NCI-H446 treated with DMSO at 0.1 percent for 48 hours (cell line): ENCODE measurements at places on chromosomes 13 and 19.

DNA sequence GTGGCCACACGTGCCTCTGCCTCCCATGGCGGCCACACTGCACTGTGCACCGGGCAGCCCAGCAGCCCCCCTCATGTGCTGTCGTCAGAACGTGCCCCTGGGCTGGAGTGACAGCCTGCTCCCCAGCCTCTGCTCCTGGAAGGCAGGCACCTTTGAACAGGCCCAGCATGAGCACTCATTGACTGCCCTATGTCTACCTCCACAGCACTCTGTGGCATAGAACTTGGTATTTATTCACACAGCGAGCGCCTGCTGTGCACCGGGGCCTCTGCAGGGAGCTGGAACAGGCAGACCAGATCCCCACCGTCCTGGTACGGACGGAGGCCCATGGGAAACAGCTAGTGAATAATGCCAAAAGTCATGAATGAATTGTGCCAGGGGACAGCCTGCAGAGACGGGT, 53.7 kb downstream of the DPF1 start:
- DNase-seq, result peak; percentile 53

DNA sequence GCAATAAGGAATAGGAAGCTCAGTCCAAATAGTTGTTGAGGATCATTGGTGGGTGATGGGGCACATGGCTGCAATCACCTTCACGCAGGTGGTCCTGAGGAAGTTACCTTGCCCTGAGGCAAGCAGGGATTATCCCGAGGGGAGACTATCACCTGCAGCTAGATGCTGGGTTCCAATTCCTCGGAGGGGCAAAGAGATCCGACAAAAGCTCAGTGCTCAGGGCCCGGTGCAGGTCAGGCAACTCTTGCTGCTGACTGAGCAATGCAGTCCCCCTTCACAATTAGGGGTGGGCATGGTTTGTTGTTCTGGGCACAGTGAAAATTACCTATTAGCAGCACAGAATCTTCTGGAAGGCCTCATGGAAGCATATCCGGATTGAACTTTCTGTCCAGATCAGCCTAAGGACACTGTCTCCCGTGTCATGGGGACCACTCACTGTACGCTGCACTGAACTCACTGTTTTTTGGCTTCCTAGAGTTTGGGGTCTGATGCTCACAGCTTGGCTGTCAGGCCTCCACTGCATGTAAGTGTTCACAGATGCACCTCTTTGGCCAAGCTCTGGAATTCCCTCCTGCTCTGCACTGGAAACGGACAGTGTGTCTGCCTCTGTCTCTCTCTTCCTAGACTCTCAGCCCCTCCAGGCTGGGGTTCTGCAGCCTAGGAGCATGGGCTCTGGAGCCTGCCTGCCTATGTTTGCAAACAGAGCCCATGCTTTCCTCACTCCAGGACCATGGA, 372.7 kb downstream of the ZNF536 start:
- no peak for DNase-seq

GRCh38 chr19:16327911-16328823, 3.5 kb downstream of the KLF2 start:
- no peak for DNase-seq

DNA sequence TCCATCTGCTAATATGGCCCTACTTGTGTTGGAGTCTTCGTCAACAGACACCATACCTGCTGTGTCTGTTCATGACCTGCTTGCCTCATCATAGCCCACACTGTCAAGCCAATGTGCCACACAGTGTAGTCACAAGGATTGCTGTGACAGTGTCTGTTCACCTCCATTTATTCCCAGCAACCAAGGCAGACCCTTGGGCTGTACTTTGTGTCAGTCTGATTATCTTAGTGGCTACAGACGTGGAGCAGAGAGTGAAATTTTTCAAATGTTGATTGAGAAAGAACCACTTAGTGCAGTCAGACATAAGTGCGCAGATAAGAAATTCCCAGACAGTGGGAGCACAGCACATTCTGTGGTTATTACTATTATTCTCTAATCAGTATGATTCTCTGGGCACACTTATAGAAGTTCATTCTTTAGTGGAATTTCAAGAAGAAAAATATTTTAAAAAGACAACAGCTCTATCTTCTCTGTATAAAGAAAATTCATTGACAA, 184.6 kb downstream of the GPC6 start:
- DNase-seq, result no peak

GRCh38 chr13:65582160-65582559, 1648.0 kb downstream of the PCDH9 start:
- DNase-seq, result no peak

DNA sequence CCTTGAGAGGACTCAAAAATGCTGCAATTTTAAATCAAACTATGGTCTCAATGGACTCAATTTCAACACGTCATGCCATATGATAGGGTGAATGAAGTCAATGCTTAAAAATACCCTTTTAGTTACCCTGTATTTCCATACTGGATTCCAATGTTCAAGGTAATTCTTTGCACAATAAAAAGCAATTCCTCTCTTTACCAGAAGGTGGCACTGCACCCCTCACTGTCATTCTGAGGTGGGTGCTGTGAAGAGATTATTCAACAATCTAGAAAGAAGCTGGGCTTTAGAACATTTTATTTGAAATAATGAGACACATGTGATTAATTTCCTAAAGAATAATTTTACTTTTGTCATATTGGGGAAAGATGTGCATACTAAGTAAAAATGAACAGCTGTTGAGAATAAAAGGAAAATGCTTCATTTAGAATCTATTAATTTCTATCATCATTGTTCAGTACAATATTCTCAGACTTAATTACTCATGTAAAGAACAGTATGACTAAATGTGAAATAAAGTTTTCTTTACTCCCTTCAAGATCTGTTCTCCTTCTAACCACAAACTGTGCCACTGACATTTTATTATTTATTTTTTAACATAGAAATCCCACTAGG, 789.1 kb downstream of the GPC5 start:
- no peak for DNase-seq

- no peak for DNase-seq
Observed at GRCh38 chr13:80574113-80574850, 233.4 kb upstream of the SPRY2 start.

DNA sequence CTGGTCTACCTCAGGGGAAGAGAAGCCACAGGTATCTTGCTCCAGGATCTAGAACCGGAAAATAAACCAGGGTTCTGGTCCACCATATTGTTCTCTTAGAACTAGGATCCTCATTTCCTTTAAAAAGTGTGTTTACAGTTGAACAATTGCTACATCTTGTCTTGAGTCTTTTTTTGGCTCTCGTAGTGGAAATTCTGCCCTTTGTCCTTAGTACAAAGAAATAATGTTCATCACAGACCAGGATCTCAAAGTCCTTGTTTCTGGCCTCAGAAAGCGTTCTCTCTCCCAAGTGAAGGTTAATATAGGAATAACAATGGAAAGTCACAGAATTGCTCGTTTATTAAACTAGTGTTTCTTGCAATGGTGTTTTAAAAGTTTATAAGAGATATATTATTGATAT, 20.8 kb downstream of the KLF2 start:
- no peak for DNase-seq

GRCh38 chr13:31885994-31886393, 145.6 kb upstream of the FRY start:
- no peak for DNase-seq

DNA sequence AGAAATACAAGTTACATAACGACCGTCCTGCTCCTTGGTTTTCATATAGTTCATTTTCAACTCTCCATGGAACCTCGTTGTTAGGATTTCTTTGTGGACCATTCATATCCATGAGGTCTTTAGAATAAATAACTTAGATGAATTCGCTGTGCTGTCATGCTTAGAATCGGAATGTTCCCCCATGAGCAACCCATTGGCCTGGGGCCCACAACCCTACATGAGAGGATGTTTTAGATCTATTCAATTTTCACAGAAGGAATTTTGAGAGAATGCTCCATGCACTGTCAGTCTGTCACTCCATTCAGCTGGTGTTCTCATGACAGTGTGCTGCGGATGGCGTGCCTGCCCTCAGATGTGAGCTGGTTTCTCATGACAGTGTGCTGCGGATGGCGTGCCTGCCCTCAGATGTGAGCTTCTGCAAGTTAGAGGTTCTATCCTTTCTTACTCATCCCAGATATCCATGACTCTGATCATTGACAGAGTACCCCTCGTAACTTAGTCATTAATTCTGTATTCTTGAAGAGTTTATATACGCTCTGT, 1193.1 kb downstream of the EFNB2 start:
- DNase-seq, result no peak

DNA sequence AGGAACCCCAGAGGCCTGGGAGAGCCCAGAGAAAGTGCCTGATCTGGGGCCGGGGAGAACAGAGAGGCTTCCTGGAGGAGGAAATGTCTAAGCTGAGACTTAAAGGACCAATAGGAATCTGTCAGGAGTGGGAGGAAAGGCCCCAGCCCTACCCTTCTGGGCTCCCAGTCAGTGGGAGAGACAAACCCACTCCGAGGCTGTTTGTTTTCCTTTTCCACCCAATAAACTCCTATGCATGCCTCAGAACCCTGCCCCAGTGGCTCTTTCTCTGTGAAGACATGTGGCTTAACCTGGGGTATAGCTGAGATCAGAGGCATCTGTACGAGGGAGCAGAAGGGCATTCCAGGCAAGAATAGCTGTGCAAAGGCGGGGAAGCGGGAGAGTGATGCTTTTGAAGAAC, 1.9 kb downstream of the MEGF8 start:
- DNase-seq, result no peak

DNA sequence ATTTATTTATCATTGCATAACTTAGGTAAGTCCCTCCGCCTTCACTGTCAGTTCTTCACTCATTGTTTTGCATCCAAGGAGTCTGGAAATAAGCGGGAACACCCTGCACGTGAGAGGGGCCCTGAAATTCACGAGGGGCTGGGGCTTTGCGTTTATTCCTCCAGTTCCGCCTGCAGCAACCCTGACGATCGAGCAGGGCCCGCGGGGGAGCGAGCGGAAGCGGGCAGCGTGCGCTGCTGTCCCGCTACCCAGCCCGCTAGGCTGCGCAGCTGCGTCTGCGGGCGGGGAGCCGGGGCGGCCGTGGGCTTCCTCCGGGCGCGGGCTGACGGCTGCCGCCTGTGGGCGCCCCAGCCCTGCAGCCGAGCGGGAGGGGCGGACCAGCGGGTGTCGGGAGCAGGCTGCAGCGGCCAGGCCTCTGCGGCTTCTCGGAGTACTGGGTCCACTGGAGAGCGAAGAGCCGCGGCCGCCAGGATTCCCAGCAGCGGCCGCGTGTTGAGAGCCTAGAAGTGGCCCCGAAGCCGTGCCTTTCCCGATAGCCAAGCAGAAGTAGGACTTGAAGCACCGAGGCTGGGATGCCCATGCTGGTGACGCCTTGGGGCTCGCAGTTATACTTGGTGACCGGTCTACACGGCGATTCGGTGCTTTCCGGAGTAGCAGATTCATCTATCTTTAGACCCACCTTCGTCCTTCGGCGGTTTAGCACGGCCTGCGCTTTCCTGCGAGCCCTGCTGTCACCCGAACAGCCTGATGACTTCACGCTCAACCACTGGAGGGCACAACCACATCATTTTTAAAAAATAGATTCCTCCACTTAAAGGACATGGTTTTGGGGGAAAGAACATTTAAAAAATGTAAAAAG, 32.9 kb upstream of the SACS start:
- peak; percentile 14 for DNase-seq

GRCh38 chr19:32458500-32459123, 53.0 kb downstream of the DPY19L3 start:
- no peak for DNase-seq

- no peak for DNase-seq
Observed at GRCh38 chr13:84400706-84401105, 518.4 kb upstream of the SLITRK1 start.

DNA sequence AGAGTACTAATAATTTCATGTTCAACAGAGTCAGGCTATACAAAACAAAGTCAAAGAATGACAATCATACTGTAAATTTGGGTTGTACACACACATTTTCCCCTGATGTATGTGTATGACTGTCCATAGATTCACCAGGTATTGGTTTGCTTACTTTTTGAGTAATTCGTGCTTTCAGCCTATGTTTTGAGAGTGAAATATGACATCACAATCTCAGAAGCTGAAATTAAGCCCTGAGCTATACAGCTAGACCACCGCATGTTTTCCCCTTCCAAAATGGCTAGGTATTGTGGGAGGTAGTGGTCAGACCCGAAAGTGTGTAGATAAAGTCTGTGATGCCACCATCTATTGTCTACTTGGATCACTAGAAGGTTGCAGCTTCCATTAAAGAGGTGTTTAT, 102.8 kb downstream of the KATNAL1 start:
- no peak for DNase-seq

- no peak for DNase-seq
Observed at GRCh38 chr13:51818781-51819511, 15.0 kb upstream of the DHRS12 start.
